G401 (cell line): ENCODE measurements at places on chromosomes 16 and 17. TPM values are rescaled to one million over a fixed set of nuclear protein-coding genes. Genes with fewer than 3 reads are reported as not detected.

DNA sequence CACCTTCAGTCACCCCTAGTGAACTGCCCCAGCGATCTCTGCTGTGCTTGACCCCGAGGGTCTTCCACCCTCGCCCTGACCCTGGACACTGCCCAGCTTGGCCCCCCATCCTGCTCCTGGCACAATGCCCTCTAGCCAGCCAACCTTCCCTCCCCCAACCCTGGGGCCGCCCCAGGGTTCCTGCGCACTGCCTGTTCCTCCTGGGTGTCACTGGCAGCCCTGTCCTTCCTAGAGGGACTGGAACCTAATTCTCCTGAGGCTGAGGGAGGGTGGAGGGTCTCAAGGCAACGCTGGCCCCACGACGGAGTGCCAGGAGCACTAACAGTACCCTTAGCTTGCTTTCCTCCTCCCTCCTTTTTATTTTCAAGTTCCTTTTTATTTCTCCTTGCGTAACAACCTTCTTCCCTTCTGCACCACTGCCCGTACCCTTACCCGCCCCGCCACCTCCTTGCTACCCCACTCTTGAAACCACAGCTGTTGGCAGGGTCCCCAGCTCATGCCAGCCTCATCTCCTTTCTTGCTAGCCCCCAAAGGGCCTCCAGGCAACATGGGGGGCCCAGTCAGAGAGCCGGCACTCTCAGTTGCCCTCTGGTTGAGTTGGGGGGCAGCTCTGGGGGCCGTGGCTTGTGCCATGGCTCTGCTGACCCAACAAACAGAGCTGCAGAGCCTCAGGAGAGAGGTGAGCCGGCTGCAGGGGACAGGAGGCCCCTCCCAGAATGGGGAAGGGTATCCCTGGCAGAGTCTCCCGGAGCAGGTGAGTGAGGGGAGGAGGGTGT is at the start of gene TNFSF13:
Gene TNFSF13 (plus strand): TSS at position 207 of the 776 bp plus-strand sequence. CDS start 290 bp downstream, at position 497.
- no peak for DNase-seq

GRCh38 chr16:2924901-2925755 is 13.4 kb downstream of the FLYWCH1 start:
- DNase-seq: no peak

- no peak for DNase-seq
These were observed 18.3 kb upstream of the MLKL start for GRCh38 chr16:74718741-74719610.

DNA sequence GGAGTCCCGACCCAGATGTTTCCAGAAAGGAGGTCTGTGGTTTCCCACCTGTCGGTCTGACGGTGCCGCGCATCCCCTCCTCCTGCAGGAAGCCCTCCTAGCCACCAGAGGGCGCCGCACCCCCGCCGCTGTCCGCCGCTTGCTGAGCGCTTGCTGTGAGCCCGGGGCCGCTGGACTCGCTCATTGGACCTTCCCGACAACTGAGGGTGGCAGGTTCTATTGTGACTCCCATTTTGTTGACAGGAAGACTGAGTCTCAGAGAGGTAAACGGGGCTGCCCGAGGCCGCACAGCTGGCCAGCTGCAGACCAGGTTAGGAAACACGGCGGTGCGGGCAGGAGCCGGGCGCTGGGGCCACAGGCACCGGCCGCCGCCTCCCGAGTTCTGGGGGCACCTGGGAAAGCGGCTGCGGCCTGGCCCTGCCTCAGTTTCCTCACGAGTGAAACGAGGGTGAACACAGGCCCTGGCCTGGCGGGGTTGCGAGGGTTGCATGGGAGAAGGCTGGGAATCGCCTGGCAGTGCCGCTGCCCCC is 191.1 kb upstream of the CIBAR2 start:
- no peak for DNase-seq

- DNase-seq: no peak
These were observed 30.6 kb downstream of the IL21R start for GRCh38 chr16:27432558-27432957.

DNA sequence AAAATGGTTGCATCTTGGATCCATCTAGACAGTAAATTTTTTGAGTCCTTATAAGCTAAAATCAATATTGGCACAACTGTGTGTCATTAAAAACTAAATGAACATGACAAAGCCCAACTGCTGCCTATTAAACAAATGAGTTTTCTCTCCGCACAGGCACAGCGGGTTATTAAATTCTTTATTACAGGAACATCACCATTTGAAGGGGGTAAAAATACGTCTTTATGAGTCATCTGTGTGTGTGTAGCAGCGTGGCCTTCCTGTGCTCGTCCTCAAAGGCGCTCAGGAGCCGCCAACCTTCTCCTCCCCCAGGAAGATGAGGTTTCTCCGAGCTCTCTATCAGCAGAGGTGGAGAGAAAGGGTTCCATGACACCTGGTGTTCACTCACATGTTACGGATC is 62.6 kb upstream of the SDK2 start:
- DNase-seq: no peak

Gene CBFA2T3
- 0.12 and 0.64 TPM in 2 replicates for total RNA-seq
